ENCODE measurements at places on chromosomes 6 and 20.

DNA sequence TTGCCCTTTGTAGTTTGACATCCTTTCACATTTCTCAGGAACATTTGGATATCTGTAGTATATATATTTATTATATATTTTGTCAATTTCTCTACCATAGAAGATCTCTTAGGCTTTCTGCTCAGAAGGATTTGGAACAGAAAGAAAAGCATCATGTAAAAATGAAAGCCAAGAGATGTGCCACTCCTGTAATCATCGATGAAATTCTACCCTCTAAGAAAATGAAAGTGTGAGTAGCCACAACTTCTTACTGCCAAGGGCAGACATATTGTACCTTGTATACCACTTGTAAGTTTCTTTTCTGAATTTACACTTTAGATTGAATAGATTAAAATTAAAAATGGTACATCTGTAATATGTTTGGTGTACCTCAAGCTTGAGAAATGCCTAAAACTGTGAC lies 31.2 kb downstream of the TPX2 start:
- no peak for DNase-seq

DNA sequence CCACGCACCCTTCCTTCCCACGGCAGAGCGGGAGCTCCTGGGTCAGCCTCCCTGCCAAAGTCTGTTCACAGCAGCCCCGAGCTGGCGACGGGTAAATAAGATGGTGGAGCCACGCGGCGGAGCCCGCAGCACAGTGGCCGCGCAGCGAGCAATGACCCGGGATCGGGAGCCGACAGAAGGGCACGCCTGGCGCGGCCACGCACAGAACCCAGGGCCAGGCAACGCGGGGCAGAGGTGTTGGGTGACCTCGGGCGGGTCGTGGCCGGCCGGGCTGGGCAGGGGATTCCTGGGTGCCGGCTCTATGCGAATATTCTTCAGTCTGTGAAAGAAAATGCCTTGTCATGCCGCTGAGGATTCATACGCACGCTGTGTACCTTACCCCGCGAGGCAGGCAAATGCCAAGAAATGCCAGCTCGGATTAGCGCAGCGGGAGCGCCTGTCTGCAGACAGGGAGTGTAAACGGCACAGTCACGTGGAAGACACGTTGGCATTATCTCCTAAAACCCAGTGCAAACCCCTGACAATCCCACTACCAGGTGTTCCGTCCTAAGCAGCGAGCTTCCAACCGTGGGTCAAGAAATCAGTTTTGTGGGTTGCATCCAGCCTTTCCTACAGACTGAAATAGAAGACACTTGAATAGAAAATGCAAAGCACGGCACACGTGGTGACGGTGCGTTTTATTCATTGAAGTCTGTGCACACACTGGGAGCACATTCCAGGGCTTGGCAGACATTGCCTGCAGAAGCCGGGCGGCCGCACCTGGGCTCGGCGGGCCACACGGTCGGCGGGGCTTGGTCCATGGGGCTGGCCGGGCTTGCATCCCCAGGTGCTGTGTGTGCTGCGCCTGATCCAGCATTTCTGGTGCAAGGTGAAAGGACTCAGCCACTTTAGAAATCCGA lies 18.3 kb downstream of the CHRNA4 start:
- DNase-seq: no peak

DNA sequence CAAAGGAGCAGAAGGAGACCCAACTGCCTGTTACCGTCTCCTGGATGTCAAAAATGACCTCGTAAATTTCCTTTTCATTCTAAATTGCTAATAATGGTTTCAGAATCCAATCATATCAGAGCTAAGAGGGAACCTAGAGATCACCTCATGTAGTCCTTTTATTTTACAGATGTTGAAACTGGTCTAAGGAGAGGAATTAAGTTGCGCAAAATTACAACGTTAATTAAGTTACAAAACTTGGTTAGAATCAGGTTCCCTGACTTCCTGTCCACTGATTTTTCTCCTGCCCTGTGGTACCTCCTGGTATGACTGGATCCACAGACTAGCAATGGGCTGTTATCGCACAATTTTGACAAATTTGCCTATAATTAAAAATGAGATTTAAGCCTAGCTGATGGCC lies 9.0 kb upstream of the STK38 start:
- DNase-seq: no peak

GRCh38 chr20:59192533-59192896 lies 28.9 kb downstream of the ZNF831 start:
- no peak for DNase-seq

- no peak for DNase-seq
Observed at GRCh38 chr6:87724983-87725811, 23.2 kb upstream of the AKIRIN2 start.

DNA sequence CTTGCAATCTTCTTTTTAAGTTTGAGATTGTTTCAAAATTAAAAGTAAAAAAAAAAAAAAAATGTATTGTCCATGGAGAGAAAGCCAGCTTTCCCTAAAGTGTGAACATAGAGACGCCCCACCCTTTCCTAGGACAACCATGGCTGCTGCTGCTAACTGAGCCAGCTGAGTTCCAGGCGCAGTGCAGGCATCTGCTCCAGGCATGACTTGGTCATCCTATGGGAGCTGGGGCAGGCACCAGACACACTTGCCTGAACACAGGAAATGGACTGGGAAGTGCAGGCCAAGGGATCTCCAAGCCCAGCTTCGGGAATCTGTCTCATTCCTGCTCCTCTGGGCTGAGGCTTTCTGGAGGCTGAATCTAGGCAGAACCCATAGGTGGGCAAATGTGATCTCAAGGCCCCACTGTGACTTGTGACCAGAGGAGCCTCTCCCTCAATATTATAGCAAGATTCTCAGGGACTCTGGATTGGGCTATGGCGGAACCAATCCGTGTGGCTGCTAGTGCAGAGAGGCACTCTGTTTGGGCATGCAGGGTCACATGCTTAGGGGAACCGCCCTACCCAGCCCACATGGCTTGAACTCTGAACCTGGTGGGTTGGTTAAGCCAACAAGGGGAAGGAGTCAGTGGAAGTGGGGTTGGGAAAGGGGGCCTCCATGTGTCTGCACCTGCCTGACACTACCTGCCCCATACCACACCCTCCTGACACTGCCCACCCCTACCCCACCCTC lies 138.2 kb upstream of the CST7 start:
- DNase-seq: no peak

- no peak for DNase-seq
Observed at GRCh38 chr20:38623061-38623460, 21.5 kb downstream of the ARHGAP40 start.

DNA sequence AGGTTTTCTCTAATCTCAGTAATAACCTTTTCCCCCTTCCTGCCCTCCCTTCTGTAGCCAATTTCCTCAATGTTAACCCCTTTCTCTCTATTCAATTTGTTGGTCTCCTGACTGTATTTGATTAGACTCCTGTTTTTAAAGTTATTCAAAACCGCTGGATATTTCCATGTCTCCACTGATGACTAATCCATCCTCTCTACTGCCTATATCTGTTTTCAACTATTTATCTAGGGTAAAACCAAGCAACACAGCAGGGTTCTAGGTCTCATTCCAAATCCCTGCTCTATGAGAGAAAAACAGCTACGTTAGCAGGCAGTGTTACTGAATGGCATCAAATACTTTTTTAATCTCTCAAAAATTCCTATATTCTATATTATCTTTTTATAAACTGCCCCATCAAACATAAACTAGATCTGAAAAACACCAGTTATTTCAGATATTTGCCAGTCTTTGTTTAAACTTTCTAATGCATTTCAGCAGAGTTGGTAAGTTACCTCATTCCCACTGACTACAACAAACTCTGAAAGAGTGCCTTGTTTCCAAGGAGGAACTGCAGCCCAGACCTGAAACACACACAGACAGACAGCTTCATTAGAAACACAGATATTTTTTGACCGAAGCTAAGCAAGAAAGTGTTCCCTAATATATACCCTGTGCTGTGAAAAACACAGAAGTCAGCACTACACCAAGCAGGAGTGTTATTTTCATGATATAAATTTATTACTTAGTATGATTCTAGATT lies 8.2 kb downstream of the RTN4IP1 start:
- peak; percentile 51 for DNase-seq

- DNase-seq: peak; percentile 76
Observed at GRCh38 chr20:36050436-36051317, 82.3 kb downstream of the CNBD2 start.

DNA sequence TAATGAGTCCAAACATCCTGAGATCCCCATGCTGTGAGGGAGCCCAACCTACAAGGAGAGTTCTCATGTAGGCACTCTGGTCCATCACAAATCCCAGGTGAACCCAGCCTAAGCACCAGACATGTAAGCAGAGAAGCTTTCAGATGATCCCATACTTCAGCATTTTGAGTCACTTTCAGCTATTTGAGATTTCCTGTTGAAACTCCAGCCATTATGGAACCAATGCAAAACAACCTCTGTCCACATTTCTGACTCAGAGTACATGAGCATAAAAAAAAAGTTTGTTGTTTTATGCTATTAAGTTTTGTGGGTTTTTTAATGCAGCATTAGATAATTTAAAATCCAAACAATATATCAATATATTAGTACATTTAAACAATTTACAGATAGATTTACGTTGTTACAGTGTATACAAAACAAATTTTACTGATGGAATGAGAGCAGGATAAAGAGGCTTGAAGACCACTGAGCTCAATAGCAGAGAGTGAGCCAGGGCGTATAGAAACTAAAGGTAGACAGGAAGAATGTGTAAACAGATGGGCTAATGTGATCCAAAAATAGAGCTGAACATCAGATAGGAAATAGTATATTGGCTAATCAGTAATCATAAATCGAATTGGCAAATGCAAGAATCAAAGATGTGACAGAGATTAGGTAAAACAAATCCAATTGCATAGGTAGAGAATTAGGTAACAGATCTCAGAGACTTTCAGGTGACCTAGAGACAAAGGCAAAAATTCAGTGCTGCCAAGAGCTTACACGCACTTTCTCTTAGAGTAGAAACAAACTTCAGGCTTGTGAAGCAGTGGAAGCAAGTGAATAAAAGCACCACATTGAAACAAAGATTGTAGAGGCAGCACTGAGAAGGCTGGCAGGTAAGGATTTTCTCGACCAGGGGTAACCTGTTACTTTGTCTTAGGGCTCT lies 36.2 kb upstream of the PLCB1 start:
- DNase-seq: peak; percentile 60

DNA sequence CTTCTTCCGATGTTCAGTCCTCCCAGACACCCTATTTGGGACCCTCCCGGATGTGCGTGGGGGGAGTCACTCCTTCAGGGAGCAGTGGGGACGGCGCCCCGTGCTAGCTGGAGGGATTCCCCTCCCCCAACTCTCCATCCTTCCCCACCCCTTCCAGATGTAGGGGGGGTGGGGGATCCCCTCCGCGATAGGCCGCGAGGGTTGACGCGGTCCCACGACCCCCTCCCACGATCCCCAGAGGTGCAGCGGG lies 548 bp downstream of the GNL1 start:
- no peak for DNase-seq

DNA sequence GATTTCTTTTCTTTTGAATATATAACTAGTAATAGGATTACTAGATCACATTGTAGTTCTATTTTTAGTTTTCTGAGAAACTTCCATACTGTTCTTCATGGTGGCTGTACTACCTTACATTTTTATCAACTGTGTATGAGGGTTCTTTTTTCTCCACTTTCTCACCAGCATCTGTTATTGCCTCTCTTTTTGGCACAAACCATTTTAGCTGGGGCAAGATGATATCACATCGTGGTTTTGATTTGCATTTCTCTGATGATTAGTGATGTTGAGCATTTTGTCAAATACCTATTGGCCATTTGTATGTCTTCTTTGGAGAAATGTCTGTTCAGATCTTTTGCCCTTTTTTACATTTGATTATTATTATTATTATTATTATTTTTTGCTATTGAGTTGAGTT lies 86.1 kb upstream of the TCF21 start:
- DNase-seq: no peak

DNA sequence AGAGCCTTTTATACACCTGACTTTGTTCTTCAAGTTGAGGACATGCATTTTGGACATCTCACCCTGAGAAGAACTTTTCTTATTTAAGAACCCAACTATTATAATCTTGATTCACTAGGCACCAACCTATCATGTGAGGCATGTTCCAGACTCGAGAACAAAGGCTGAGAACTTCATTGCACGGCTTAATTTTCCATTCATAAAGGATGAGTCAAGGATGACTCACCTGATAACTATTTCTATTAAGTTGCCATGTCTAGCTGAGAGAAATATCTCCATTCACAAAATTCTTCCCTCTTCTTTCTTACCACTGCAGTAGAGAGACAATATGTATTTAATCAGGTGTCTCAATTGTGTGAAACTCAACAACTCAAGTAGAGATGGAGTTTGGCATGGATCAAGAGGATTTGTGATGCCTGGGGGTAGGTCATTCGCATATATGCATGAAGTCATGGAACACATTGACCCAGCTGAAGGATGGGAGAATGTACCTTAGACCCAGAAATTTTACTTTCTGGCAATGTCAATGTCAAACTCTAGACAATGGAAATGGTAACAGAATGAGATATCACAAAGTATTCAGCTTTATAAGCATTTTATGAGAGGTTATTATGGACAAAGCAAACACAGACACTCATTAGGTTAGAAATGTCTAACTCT lies 208.7 kb upstream of the PRND start:
- peak; percentile 74 for DNase-seq

Measured in stromal cell of bone marrow (primary cell).